Left kidney (tissue), 8 donors: ENCODE measurements at places on chromosomes 1 and 21. TPM values are rescaled to one million over a fixed set of nuclear protein-coding genes. Genes with fewer than 3 reads are reported as not detected.

The HOOK1 gene
- polyA plus RNA-seq, result 83.2 TPM

The PBXIP1 gene
- polyA plus RNA-seq, result 59.6 TPM

The ADAMTS1 gene
- 107 TPM for polyA plus RNA-seq

The SERPINC1 gene
- polyA plus RNA-seq, result 0.28 TPM

The CD1E gene
- not detected for polyA plus RNA-seq

The RCSD1 gene
- 12.0 TPM for polyA plus RNA-seq

The ELF3 gene
- 60.0 TPM for polyA plus RNA-seq

The NT5C1A gene
- 1.00 TPM for polyA plus RNA-seq

The S100A8 gene
- 3.4 TPM for polyA plus RNA-seq

The BEST4 gene
- polyA plus RNA-seq, result 0.96 TPM

The HPCA gene
- 0.57 TPM for polyA plus RNA-seq

The IL23R gene
- polyA plus RNA-seq, result 0.10 TPM

The MR1 gene
- polyA plus RNA-seq, result 3.6 TPM

The S100A3 gene
- 0.25 TPM for polyA plus RNA-seq

The TMEM52 gene
- polyA plus RNA-seq, result 1.1 TPM

The OR2AK2 gene
- polyA plus RNA-seq, result not detected

The SLC25A24 gene
- 47.7 TPM for polyA plus RNA-seq

The XPR1 gene
- 46.2 TPM for polyA plus RNA-seq

The HPDL gene
- polyA plus RNA-seq, result 3.0 TPM

The AUNIP gene
- 3.4 TPM for polyA plus RNA-seq

The FCRL4 gene
- polyA plus RNA-seq, result not detected

The TNFAIP8L2 gene
- polyA plus RNA-seq, result 1.6 TPM

The LCE2A gene
- polyA plus RNA-seq, result not detected
